ENCODE measurements at places on chromosomes 3 and 15.

DNA sequence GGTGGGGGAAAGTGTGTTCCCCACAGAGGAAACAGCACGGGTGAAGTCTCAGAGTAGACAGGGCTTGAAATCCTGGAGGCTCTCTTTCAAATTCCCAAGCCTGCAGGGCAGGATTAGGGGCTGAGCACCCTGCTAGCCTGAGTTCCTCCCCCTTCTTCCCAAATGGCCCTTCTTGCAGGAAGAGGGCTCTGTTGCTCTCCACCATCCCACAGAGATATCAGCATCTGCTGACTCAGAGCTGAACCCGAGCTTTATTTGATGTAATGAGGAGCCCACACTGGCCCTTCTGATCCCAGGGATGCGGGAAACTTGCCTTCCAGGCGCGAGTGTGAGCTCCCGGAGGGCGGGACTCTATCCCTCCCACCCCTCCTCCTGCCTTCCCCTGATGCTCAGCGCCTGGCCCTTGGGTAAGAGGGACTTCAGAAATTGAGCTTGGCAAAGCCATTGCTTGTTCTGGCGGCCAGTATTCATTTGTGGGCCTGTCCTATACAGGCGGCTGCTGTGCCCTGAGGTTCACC lies 1.4 kb upstream of the STRA6 start:
- DNase-seq, result no peak

DNA sequence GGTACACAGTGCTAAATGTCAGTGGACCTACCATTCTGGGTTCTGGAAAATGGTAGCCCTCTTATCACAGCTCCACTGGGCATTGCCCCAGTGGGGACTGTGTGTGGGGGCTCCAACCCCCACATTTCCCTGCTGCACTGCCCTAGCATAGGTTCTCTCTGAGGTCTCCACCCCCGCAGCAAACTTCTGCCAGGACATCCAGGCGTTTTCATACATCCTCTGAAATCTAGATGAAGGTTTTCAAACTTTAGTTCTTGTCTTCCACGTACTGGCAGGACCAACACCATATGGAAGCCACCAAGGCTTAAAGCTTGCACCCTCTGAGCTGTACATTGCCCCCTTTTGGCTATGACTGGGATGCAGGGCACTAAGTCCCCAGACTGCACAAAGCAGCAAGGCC lies 788.2 kb upstream of the ALCAM start:
- no peak for DNase-seq

DNA sequence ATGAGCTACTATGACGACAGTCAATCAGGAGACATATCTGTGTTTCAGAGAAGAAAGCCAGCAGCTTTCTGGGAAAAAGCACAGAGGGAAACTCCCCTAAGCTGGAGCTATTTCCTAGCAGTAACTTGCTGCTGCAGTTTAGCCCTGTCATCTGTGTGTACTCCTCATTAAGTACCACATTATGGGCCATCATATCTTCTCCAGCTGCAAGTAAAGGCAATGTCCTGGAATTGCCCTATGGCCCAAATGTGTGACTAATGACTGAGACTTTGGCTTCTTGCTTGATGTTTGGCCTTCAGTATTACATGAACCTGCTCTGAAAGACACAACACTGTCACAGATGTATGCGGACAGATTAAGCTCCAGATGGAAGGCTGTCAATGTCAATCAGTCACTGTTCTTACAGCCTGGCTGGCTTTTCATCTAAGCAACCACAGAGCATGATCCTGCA lies 190.8 kb downstream of the FHIT start:
- DNase-seq, result no peak

- DNase-seq, result no peak
Observed at GRCh38 chr3:190558316-190558715, 44.4 kb downstream of the IL1RAP start.

DNA sequence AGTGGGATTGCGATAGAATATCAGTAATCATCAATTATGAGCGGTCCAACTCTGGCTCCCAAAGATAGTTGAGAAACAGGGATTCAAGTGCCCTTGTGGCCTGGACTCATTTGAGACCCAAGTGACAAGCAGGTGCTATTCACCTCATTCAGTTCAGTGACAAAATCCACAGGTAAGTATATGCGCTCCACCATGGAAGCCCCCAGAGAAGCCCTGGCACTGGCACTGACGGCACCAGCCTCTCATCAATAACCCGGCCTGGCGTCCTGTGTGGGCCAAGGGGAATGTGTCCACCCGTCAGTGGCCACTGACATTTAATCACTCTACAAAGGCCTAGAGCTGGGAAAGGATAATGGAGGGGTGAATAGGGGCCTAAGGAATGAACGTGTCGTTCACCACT lies 117.2 kb downstream of the ADCY5 start:
- no peak for DNase-seq

DNA sequence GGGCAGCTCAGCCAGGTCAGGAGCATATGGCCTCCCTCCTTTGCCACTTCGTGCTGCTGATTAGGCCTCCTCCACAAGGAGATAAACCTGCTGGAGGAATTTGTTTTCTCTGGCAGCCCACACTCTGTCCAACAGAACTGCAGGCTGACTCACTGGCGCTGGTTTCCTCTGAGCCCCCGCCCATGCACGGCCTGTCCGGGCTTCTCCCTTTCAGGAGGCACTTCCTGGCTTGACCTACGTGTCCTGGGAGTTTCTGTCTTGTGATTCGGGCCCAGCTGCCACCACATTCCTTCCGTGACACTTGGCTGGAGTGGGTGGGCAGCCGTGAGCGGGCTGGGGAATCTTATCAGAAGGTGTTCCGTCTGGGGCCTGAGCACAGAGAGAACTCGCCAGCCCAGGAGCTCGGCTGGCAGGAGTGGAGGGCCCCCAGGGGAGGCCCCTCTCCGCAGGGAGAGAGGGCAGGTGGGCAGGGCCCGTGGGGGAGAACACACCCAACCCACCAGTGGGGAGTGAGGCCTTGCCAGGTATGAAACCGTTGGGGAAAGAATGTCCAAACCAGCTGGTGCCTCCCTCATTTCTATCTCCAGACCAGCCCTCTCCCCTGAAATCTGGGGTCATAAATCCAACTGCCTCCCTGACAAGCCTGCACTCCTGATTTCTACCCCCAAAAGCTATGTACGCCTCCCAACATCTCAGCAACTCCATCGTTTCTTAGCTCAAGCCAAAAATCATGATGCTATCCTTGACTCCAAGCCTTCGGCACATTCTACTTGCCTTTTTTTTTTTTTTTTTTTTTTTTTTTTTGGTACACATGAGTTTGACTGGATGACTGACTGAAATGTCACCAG lies 110.6 kb upstream of the MEF2A start:
- no peak for DNase-seq

DNA sequence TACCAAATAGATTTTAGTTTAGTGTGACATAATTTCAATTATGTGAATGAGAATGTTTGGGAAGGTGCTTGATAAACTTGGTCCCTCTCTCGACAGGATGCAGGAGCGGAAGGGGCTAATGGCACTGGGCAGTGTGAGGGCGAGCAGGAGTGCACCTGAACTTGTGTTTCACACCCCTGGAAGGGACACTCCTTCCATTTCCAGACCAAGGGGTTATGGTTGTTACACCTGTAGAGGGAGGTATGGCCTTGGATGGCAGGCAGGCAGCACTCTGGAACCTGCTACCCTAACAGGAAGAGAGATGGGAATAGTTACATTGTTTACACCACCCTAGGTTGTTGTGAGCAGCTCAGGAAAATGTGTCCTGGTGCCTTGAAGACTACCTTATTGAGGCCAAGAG lies 22.1 kb downstream of the SYNM start:
- DNase-seq, result no peak

DNA sequence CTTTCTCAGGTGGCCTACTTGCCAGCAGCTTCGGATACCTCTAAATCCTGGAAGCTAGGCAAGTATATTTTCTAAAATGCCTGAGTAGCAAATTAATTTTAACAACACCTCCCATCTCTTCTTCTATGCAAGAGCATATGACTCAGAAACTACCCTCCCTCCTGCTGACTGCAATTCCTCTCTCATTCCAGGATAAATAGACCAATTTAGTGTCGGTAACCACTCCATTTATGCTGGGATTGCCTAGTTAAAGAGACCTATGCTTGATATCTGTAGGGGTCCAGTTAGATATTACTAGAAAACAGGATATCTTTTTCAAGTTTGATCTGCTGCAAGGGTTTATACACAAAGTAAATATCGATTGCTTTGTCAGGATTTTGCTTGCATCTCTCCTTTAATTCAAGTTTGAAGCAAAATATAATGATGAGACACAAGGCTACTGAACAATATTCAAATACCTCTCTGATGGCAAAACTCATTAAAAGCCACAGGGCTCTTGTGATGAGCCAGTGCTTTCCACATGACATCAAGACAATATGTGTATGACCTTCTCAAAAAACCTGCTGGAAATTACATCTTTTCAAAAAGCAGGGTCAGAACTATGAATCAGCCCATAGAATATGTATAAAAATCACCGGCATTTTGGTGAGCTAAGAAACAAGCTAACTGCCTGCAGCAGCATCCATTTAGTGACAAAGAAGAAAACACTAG lies 491.6 kb upstream of the NECTIN3 start:
- no peak for DNase-seq

DNA sequence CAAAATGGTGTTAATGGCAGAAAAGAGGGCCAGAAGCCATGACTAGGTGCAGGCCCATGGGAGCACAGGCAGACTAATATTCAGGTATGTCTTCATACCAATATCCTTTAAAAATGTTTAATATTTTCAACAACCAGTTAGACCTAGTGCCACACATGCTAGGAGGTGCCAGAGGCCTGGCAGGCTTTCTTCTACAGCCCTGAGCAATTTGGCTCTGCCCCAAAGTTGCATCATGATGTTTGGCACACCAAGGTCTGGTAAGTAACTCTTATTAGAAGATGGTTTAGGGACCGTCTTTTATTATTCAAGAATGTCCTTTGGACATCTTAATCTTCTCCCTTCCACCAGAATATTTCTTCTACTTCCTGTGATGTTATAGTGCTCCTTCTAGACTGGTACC lies 34.8 kb downstream of the MITF start:
- DNase-seq, result no peak

DNA sequence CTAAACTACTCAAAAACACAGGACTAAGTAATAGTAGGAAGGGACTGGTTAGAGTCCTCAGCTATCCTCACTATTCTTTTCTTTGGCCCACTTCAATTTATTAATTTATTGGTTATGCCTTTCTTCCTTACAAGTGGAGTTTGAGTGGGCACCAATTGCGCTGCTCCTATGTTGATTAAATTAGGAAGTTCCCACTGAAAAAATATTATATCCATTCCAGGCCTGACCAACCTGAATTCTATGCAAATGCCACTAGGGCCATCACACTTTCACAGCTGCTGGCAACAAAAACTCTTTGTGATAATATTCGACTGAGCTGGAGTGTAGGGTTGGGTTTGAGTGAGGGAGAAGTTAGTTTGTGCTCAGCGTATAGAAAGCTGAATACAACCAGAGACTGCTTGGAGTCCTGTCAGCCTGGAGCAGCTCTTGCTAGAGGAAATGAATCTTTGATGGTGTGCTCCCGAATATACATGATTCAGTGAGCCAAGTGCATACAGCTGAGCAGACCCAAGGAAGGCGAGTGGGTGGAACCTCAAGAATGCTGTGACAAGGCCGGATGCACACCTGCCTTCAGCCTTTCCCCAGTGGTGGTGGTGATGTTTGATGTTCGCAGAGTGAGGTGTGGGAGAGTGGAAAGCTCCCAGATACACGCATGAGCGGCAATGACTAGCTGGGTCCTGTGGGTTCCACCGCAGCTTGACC lies 1.5 kb downstream of the ARHGEF3 start:
- peak; percentile 59 for DNase-seq

DNA sequence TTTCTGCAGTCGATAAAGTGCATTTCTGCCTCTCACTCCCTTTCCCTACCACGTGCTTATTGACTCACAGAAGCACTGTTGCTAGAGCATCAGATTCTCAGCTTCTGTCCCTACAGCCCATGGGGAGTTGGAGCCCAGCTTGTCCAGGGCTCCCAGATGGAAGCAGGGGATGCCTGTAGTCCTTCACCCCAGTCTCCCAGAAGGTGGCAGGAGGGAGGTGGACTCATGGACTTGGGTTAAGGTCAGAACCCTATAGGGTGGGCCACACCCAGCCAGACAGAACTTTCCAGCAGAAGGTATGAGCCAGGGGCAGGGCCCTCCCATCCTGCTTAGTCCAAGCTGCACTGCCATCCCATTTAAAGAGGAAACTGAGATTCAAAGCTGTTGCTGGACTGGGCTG lies 33.1 kb upstream of the SEMA3F start:
- no peak for DNase-seq

- no peak for DNase-seq
Observed at GRCh38 chr3:3708769-3709115, 90.5 kb upstream of the LRRN1 start.

DNA sequence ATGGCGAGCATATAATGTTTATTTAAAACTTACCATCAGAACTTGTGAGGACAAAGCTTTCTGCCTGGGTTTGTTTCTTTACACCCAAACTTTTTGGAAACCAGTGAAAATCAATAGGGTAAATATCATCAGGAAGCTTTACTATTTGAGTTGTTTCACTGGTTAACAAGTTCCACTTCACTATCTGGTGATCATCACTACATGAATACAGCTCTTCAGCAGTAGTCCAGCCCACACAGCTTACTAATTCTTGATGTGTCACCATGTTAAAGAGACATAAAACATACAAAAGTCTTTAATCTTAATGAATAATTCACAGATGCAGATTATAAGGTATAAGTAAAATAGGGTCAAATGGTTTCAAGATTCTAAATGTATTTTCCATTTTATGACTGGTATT lies 17.6 kb downstream of the IFT80 start:
- DNase-seq, result no peak

DNA sequence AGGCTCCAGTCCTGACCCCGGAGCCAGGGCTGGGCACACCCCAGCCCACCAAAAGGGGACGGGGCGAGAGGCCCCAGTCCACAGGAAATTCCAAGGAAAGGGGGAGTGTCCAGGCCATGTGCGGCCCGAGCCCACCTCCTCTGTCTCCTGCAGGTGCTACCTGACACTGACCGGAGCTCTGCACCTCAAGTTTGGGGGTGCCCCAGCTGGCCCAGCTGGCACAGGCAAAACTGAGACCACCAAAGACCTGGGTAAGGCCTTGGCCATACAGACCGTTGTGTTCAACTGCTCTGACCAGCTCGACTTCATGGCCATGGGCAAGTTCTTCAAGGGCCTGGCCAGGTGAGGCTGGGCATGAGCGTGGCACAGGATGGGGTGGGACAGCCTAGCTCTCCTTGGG lies 44.9 kb downstream of the DNAH1 start:
- no peak for DNase-seq

DNA sequence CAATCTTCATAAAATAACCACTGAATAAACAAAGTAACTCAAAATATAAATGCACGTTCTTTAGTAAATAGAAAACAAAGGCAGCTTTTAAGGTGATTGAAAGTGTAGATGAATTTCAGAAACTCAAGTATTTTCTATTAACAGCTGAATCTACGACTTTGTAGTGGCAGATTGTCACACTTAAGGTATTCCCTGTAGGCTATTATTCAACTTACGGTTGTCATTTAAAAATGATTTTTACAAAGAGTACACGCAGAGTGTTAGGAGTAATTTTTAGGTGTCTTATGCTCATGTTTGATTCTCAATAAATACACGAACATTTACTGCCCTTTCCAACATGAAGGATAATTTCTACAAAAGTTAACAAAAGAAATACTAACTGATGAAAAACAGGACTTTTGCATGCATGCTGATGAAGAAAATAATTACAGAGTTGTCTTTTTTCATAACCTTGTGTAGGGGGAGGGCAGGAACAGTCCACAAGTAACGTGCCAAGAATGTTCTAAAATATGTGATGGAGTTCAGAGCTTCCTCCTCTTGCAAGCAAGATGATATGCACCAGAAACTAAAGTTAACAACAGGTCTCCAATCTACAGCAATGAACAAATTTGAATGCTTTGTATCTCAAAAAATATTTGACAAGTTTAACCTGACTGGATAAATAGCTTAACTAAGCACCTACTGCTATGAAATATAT lies 16.7 kb downstream of the DCBLD2 start:
- DNase-seq, result no peak
